ENCODE measurements at places on chromosomes 4 and X.
A peak's percentile ranks its signal among the peaks of the same experiment; 100 is the strongest.

GRCh38 chr4:71691416-71692073, 92.3 kb downstream of the GC start:
- DNase-seq: no peak

GRCh38 chr4:80088471-80088870, 15.4 kb upstream of the ANTXR2 start:
- no peak for DNase-seq

- no peak for DNase-seq
These were observed 14.5 kb downstream of the SLC2A9 start for GRCh38 chr4:10006601-10007435.

- no peak for DNase-seq
These were observed 9.2 kb upstream of the TREX2 start for GRCh38 chrX:153454901-153455550.

- peak; percentile 68 for DNase-seq
These were observed at the start of gene OTUD5 for GRCh38 chrX:48957477-48957826. Gene OTUD5 (minus strand): TSS chrX:48957607. CDS start chrX:48957570, 37 bp downstream.

GRCh38 chrX:13050151-13050550, 5.7 kb upstream of the FAM9C start:
- DNase-seq: no peak

- DNase-seq: no peak
These were observed 71.7 kb downstream of the ARAP2 start for GRCh38 chr4:36172656-36173055.

GRCh38 chr4:88144866-88145300, 13.6 kb downstream of the ABCG2 start:
- no peak for DNase-seq

GRCh38 chrX:16786791-16787735, 797 bp downstream of the TXLNG start:
- peak; percentile 34 for DNase-seq

DNA sequence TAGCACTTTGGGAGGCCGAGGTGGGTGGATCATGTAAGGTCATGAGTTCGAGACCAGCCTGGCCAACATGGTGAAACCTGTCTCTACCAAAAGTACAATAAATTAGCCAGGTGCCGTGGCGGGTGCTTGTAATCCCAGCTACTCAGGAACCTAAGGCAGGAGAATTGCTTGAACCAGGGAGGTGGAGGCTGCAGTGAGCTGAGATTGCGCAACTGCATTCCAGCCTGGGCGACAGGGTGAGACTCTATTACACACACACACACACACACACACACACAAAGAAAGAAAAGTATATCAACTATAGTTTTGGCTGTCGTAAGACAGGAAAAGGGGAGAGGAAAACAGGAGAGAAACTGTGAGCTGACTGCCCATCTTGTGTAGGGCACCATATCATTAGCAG, 171.7 kb downstream of the ADAMTS3 start:
- no peak for DNase-seq

GRCh38 chrX:42237956-42238355, 314.6 kb upstream of the CASK start:
- DNase-seq: no peak

DNA sequence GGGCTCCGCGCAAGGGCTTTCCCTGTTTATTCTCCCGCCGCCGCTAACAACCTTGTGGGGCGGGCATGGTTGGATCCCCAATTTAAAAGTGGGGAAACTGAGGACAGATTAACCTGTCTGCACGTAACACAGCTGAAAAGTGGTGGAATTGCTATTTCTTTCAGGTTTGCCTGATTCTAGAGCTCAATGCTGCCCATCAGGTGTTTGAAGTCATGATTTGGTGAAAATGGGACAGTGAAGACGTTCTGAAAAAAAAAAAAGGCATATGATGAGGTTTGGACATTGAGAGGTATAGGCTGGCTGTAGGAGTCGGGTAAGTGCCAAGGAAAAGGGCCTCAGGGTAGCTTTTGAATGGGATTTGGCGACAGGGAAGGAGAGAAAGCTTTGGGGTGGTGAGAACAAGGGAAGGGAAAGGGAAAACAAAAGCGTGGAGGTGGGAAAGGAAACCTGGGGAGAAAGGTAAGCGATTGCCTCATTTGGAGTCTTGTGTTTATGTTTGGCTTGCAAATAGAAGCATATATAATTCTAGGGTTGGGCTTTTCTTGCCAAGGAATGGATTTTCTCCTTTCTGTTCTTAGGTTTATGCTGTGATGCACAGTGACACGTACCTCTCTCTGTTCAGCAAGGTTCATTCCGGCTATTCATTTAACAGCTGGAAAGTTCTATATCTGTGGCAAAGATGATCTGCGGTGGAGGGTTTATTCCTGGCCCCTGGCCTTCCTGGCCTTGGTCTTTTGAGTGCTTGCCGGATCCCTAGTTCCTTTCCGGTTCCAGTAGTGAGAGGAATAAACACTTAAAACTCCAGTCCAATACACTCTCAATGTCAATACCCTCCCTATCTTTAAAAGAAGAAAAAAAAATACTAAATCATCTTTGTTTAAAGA, 2.4 kb upstream of the STIM2 start:
- DNase-seq: no peak

GRCh38 chrX:123525123-123525725, 207.6 kb downstream of the THOC2 start:
- DNase-seq: no peak

All from T follicular helper cell (primary cell).